Trophoblast cell (in vitro differentiated cells and primary cell): ENCODE measurements at places on chromosomes 6 and 20.

- no peak for DNase-seq
Measured at GRCh38 chr6:133169901-133170300, 71.3 kb upstream of the EYA4 start.

- no peak for DNase-seq
Measured at GRCh38 chr6:72649032-72649984, 27.4 kb downstream of the KCNQ5 start.

DNA sequence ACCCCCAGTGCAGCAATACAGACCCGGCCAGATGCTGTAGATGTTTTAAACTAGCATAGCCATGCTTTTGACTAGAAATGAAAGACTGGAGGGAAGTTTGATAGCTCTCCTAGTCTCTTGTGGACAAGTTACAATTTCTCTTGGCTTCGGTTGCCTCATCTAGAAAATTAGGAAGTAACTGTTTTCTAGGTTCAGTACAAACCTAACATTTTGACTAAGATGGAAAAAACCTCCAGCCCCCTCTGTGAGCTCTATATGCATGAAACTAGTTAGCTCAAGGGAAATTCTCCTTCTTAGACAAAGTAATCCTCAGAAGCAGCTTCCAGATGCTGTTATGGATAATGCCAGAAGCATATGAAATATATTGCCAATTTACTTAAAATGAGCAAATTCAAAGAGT lies 86.6 kb downstream of the RNF144B start:
- DNase-seq: no peak

DNA sequence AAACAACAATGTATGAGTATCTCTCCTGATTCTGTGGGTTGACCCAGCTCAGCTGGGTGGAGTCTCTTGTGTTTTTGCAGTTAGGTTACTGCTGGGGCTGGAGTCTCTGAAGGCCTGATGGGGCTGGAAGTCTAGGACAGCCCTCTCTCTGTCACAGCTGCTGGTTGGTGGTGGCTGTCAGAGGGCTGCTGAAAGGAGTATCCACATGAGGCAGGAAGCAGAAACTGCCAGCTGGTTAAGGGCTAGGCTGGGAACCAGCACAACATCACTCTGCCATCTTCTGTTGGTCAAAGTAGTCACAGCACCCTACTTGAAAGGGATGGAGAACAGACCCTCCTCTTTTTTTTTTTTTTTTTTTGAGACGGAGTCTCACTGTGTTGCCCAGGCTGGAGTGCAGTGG lies 10.0 kb upstream of the PACSIN1 start:
- DNase-seq: no peak

GRCh38 chr6:25630508-25631278 lies 21.3 kb upstream of the SCGN start:
- DNase-seq: no peak

DNA sequence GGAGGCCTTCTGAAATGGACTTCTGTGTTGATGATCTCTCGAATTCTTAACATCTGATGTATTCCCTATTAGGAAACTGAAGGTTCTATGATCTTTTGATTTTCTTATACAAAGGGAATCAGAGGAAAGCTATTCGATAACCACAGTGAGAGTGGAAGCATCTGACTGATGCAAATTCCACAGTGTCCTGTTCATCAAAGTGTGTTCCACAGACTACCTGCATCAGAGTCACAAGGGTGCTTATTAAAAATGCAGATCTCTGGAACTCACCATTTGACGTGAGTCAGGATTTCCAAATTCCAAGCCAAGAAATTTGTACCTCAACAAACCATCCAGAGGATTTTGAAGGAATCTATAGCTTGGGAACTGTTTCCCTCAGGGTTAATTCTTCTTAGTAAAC lies 4.4 kb upstream of the MEP1A start:
- peak; percentile 94 for DNase-seq
